NCI-H1048 (cell line): ENCODE measurements at places on chromosomes 3 and 15.

DNA sequence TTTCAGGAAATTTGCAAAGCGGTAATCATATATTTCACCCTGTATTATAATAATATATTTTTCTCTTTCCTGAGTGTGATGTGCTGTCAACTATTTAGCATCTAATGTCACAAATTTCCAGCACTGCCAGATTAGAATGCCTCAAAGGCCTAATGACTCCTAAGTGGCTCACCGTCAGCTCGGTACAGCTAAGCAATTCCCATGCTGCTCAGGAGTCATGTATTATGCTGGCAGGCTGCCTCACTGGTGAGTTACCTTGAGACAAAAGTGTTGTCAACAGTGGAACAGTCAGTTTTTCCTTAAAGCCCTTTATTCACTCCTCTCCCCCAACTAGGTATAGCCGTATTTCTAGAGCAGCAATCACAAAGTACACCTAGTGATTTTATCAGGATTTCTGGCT lies 83.6 kb downstream of the NSUN3 start:
- no peak for DNase-seq

GRCh38 chr3:157093096-157093495 lies 66.9 kb downstream of the CCNL1 start:
- DNase-seq = no peak

GRCh38 chr3:59450946-59451763 lies 401.3 kb upstream of the CFAP20DC start:
- DNase-seq = no peak

DNA sequence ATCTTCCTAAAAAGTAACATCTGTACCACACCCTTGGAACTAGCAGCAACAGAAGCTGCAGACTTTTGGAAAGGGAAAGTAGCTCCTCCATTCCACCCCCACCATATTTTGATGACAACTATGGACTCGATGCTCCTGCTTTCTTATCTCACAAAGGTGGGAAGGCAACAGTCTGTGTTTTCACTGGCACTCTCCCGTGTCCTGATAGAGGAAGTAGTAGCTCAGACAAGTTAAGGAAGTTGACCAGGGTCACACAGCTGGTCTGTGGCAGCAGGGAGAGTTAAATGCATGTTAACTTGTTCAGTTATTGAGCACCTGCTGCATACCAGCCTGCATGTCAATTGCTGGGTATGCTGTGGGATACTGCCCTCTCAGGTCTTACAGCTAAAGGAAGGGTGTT lies 33.1 kb downstream of the BHLHE40 start:
- DNase-seq = no peak

DNA sequence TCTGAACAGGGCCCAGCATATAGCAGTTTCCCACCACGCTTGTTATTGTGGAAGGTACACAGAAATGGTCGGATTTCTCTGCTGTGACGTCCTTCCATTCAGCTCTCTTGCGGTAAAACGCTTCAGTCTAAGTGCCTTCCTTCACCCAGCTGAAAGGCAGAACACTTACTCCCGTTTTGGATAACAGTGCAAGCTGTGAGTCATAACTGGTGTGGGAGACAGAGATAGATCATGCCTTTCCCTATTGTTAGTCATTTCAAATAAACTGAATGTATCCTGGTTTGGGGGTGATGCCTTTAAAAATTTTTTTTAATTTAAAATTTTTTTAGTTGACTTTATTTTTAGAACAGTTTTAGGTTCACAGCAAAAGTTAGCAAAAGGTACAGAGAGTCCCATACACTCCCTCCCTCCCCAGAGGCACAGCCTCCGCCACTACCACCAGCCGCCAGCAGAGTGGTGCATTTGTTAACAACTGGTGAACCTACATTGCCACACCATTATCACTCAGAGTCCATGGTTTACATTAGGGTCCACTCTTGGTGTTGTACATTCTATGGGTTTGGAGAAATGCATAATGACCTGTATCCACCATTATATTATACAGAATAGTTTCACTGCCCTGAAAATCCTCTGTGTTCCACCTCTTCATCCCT lies 94.9 kb upstream of the NSMCE3 start:
- DNase-seq = no peak

DNA sequence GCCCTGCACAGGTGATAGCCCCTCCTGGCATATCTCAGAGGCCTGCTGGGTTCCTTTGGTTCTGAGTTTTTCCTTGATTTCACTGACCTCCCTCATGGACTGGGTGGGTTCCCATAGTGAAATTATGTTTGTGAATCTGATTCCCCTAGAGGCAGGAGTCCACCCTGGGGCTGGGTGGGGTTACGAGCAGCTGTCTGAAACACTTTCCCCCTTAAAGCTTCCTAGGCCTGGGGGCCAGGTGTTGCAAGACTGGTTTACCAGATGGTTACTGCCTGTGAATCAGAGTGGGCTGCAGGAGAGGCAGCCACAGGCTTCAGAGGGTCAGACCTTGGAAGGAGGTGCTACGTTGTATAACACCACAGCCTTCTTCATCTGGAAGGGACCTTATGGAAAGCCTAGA lies 34.3 kb downstream of the IL20RB start:
- no peak for DNase-seq

- no peak for DNase-seq
Measured at GRCh38 chr3:152039887-152040286, 166.4 kb downstream of the SUCNR1 start.
